Natural killer cell treated with Interleukin-12 subunit alpha and Interleukin-12 subunit beta and Interleukin-15 and Interleukin-18, amount 100 ng/mL, for 72 hours (primary cell): ENCODE measurements at places on chromosomes 6 and 20. TPM values are rescaled to one million over a fixed set of nuclear protein-coding genes. Genes with fewer than 3 reads are reported as not detected.

DNA sequence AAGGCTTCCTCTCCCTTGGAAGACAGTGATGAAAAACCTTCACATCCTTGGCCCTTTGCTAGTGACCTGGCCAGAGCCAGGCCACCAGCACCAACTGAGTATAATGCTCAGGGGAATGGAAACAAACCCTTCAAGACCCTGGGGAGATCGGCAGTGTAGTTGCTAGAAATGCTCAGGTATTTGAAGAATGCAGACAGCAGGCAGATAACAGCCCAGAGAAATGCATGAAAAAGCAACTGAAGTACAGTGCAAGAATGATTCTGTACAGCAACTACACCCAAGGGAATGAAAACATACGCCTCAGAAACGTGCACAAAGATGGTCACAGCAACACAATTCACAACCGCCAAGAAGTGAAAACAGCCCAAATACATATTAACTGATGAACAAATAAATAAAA is 41.1 kb downstream of the PPP1R3G start:
- DNase-seq, result no peak

- no peak for DNase-seq
These were observed 127.2 kb upstream of the SUPT3H start for GRCh38 chr6:45504947-45505346.

GRCh38 chr20:5164645-5165625 is 38.1 kb downstream of the CDS2 start:
- DNase-seq, result no peak

TULP1 gene
- total RNA-seq, result not detected

PXDC1 gene
- 0.62 TPM for total RNA-seq

- DNase-seq, result no peak
These were observed 54.8 kb downstream of the EDN3 start for GRCh38 chr20:59355242-59355641.

DNA sequence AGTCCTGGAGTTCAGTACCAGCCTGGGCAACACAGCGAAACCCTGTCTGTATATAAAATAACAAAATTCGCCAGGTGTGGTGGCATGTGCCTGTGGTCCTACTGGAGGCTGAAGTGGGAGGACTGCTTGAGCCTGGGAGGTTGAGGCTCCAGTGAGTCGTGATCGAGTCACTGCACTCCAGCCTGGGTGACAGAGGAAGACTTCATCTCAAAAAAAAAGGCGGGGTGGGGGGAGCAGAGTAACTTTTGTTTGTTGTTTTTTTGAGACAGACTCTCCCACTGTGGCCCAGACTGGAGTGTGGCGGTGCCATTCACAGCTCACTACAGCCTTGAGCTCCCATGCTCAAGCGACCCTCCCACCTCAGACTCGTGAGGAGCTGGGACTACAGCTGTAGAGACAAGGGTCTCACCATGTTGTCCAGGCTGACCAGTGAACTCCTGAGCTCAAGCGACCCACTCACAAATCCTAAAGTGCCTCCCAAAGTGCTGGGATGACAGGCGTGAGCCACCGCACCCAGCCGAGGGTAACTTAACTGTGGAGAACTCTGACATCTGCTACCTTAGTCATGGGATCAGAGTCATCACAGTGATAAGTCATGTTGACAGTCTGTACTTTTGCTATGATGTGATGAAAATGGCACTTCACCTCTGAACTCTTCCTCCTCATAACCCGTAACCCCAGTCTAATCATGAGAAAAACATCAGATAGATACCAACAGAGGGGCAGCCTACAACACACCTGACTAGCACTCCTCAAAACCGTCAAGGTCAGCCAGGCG is 16.5 kb downstream of the PEDS1 start:
- no peak for DNase-seq

- DNase-seq, result no peak
These were observed 339.6 kb downstream of the ARHGAP18 start for GRCh38 chr6:129370268-129370916.

- no peak for DNase-seq
These were observed 14.4 kb downstream of the MMP24 start for GRCh38 chr20:35240811-35241293.

DNA sequence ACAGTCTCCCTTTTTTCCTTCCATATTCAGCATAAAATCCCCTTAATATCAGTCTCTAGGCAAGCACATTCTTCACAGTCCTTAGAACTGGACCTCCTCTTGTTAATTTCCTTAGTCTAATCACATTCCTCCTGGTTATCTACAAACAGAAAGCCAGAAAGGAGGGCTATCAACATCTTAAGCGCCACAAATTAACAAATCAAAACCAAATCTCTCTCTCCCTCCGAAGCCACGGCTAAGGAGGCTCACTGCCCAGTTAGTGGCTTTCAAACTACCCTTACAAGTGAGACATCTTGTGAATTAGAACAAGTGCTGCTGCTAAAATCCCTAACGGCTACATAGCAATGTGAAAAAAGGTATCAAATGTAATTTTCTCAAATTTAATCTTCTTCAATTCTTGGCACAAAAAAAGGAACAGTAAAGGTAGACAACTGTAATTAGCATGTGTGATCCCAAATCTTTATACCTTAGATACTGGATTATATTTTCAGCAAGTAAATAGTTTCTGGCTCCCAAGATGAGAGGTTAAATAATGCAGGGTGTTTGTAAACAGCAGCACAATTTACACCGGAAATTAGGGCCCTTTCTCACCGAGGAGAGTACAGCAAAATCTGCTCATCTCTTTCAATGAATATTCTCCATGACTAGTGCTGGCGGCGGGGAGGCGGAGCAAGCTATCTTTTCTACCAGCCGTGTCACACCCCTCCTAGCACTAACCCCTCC is 1.4 kb upstream of the TRIM39 start:
- no peak for DNase-seq

DNA sequence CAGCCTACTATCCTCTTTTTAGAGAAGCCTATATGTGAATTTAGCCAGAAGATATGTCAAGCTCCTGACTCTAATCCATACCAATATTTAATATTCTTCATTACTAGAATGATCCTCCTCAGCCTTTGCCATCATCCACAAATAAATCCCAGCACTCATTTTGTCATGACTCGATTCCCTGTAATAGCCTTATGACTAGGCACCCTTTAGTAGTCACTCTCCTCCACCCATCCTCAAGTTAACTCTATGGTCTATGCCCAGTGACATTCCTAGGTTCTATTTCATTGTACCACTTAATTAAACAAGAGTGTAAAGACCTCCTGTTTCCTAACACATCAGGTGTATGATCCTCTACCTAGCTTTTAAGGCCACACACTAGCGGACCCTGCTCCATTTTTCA is 450.4 kb upstream of the CITED2 start:
- DNase-seq, result no peak

DNA sequence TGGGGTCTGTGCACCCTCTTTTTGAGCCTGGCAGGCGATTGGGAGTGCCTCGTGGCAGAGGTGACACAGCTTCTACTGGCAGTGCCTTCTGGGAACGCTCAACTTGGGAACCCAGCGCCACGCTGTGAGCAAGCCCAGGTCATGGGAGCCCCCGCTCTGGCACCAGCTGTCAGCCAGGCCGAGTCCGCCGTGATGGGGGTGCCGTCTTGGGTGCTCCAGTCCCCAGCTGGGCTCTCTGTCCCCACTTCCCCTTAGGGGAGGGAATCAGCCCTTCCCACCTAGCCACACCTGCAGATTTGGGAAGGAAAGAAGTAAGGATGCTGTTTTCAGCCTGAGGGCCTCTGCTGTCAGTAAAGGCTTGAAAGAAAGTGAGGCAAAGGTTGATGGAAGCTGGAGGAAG is 31.0 kb upstream of the NTSR1 start:
- no peak for DNase-seq

DNA sequence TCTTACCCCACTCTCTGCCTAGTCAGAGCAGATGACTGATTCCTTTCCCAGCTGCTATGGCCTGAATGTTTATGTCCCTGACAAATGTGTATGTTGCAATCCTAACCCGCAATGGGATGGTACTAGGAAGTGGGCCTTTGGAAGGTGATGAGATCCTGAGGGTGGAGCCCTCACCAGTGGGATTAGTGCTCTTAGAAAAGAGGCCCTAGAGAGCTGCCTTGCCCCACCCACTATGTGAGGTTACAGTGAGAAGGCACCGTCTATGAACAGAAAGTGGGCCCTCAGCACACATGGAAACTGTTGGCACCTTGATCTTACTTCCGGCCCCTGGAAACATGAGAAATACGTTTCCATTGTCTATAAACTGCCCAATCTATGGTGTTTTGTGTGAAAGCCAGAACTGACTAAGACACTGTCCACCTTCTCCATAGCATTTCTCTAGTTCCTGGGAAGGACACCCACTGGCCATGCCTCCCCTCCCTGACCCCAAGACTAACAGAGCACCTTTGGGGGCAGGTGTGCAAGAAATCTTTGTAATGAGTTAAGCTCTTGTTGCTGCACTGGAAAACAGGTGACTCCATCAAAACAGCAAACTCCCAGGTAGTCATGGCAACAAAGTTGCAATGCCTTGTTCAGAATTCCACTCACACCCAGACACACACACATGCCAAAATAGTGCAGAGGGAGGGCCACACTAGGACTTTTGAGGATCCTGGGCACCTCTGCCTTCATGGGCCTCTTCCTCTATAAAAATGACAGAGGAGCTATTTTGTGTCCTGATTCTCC is 16.2 kb downstream of the GABRR2 start:
- DNase-seq, result no peak

DNA sequence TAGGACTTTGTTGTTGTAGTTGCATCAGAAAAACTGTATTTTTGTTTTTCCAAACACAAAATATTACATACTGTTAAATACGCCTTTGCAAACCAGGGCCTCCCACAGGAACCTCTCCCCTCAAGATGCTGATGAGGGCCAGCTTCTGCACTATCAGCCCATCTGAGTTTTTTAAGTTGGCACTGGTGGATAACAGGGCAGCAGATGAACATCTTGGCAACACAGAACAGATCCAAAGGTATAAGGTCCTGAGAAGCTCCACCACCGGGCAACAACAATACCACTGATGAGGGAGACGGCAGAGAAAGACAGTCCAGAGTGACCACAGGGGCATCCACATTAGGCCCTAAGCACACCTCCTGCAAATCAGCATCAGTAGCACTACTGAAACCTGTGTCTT is 177.7 kb downstream of the DLL1 start:
- DNase-seq, result peak; percentile 18

DNA sequence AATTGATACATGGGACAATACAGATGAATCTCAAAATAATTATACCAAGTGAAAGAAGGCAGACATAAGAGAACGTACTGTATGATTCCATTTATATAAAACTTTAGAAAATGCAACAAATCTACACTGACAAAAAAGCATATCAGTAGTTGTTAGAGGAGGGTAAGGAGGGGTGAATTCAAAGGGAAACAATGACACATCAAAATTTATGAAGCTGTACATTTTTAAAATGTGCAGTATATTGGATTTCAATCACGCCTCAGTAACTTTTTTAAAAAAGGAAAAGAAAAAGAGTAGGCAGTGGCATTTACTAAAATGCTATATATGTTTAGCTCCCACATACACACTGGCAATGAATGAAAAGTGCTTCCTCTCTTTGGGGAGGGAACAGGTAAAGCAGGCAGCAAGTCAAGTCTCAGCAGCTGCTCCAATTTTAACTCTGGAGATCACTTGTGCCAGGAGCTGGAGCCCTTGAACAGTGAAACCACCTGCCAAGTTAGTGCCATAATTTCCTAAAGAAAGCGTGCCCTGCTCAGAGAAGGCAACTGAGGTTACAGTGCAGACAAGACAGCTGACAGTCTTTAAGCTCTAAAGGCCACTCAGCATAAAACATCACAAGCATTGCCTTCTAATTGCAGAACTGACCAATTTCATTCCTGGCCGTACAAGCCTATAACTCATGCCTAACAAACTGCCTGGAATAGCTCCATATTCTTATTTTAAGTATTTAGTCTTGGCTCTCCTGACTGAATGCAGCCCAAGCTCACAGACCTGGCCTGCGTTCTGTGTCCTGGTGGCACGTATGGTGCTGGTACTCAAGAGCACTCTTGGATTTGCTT is 10.9 kb downstream of the FKBP1A start:
- no peak for DNase-seq

DNA sequence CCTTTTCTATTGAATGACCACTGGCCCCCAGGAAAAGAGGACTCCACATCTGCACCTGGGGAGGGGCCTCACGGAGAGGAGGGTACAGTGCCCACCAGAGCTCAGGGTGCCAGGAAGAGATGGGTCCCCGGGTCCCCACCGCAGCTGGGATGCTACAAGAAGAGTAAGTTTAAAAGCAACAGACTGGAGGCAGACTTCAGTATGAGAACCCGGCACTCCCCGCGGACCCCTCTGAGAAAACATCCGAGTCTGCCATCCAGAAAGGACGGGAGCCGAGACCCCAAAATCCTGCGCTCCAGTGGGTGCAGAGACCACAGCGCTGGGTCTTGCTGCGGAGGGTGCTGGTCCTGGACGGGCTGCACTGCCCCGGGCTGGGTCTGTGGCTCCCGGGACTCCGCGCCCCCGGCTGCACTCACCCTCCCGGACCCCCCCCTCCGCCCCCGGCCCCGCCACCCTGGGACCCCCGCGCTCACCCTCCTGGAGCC is 350 bp downstream of the HELZ2 start:
- DNase-seq, result no peak

- DNase-seq, result no peak
These were observed 25.7 kb upstream of the EMILIN3 start for GRCh38 chr20:41392295-41392694.

CLIC5 gene
- 0.38 TPM for total RNA-seq

DNA sequence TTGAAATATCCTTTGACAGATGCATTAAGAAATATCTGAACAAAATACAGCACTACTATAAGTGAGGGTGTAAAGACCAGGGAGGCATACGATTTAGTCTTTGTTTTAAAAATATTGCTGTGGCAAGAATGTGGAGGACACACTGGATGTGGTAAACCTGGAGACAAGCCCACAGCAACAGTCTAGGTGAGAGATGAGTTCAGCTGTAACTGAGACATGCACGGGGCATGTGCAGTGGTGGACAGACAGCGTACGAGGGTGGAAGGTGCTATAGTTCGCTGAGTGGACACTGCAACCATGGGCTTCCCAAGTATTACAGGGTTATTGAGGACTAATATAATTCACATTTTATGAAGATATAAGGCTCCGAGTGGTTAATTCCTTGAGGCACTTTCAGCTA is 1.8 kb downstream of the NANP start:
- DNase-seq, result no peak

SLC22A16 gene
- total RNA-seq, result not detected

LHFPL5 gene
- not detected for total RNA-seq

- DNase-seq, result no peak
These were observed 4.1 kb downstream of the GMNN start for GRCh38 chr6:24778878-24779277.

GATA5 gene
- not detected for total RNA-seq
